Effector memory CD4-positive, alpha-beta T cell (primary cell): ENCODE measurements at places on chromosomes 1 and 21.

DNA sequence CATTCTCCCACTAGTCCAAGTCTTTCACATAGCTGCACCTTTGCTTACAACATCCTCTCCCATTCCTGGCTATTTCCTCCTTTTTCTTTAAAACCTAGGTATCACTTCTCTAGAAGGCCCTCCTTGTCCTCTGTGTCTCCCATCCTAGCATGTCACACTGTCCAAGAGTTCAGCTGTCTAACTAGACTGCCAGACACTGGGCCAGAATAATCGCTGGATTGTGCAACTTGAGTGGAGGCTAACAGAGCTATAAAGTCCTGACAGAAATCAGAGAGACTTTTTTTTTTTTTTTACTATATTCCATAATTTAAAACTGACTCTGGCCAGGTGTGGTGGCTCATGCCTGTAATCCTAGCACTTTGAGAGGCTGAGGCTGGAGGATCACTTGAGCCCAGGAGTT, 4.2 kb upstream of the ANGPTL7 start:
- DNase-seq, result no peak

- no peak for DNase-seq
These were observed 46.1 kb downstream of the KCNAB2 start for GRCh38 chr1:6091823-6092109.

DNA sequence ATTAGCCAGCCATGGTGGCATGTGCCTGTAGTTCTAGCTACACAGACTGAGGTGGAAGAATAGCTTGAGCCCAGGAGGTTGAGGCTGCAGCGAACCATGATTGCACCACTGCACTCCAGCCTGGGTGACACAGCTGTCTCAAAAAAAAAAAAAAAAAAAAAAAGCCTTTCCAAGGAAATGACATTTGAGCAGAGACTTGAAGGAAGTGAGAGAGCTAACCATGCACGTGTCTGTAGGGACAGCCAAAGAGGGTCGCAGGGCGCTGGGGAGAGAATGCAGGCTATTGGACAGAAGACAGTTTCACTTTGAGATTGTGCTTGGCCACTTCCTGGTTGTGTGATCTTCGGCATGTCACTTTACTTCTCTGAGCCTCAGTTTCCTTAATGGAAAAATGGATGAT, 6.8 kb downstream of the HCRTR1 start:
- DNase-seq, result no peak

- peak; percentile 61 for DNase-seq
These were observed 45.3 kb downstream of the MRPL39 start for GRCh38 chr21:25561668-25562641.

DNA sequence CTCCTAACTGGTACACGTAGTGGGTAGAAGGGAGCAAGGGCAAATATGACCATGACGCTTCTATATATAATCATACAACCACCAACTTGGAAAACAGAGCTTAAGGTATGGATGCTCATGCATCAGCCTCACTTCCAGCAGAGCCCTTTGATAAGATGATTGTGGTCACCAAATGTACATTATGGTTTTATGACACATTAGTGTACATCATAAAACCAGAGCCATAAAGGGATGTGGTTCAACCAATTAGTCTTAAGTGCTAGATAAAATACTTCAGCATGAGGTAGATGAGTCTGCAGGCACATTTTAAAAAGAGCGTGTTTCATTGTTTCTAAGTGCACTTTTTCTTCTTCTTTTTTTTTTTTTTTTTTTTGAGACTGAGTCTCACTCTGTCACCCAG, 43.7 kb downstream of the NIBAN1 start:
- DNase-seq, result no peak

DNA sequence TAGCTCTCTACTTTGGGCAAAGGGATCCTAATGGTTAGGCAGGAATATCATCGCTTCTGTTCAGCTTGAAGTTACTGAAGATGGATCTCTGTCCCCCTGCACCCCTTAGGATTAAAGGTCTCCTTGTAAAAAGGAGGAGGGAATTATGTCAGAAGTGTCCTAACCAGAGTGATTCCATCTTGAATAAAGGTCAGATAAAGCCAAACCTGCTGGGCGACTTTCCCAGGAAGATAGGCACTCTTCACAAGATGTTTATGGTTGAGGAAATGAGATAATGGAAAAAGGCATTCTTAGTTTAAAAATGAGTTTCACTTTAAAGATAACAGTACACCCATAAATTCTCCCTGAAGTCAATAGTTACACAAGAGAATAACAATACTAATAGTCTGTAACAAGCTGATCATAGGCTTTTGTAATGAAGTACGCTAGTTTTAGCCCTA, 1.7 kb upstream of the NENF start:
- no peak for DNase-seq

DNA sequence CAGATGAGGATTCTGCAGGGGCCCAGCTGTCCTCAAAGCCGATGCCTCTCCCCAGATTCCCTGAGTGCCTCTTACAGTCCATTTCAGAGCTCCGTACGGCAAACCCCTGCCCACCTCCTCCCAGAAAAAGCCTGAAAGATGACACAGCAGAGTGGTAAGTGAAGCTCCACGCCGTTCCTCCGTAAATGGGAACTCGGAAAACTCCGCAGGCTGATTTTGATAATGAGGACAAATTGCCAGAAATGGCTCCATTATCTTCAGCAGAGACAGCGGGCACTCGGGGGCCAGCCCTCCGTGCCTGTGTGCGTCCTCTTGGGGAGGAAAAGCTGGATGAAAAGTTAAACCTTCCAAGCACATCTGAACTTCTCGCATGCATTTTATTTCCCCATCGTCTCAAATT, 81.1 kb downstream of the NPHP4 start:
- no peak for DNase-seq

- no peak for DNase-seq
These were observed 548.8 kb upstream of the PKN2 start for GRCh38 chr1:88134983-88135921.

DNA sequence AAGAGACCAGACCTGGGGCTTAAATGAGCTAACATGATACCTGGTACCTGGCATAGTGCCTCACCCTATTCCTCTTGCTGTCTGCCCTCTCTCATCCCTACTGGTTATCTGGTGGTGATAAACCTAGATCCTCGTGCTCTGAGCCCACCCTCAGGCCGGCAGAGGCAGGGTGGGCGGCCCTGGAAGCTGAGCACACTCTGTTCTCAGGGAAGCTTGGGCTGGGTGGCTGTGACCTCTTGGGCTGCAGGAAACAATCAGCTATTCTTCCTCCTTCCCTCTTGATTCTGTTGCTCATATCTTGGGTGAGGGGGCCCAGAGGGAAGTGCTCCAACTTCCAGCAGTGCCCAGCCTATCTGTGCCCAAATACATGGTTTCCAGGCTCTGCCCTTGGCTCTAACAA, 42.0 kb downstream of the SDC3 start:
- no peak for DNase-seq

- DNase-seq, result no peak
These were observed 859.5 kb downstream of the USP25 start for GRCh38 chr21:16589006-16589898.

GRCh38 chr1:230105245-230105753, 38.3 kb downstream of the GALNT2 start:
- DNase-seq, result no peak

- no peak for DNase-seq
These were observed 35.1 kb downstream of the ZNF281 start for GRCh38 chr1:200374569-200375295.

GRCh38 chr1:2585318-2586092, 1.1 kb upstream of the PRXL2B start:
- peak; percentile 62 for DNase-seq

GRCh38 chr1:96211202-96211601, 510.4 kb upstream of the PTBP2 start:
- DNase-seq, result no peak

- no peak for DNase-seq
These were observed 52.0 kb upstream of the POFUT2 start for GRCh38 chr21:45339421-45340402.

DNA sequence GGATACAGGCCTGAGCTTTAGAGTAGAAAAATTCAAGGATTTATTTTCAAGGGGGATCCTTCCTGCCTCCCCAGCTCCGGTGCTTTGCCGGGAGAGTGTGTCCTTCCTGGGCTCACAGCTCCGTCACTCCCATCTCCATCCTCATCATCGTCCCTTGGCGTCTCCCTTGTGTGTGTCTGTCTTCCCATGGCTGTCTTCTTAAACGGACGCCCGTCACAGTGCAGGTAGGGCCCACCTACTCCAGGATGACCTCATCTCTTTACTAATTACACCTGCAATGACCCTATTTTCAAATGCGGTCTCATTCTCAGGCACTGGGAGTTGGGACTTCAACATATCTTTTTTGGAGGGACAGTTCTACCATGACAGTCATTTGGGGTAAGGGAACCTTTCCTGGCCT, 320.3 kb upstream of the C1orf174 start:
- DNase-seq, result no peak

DNA sequence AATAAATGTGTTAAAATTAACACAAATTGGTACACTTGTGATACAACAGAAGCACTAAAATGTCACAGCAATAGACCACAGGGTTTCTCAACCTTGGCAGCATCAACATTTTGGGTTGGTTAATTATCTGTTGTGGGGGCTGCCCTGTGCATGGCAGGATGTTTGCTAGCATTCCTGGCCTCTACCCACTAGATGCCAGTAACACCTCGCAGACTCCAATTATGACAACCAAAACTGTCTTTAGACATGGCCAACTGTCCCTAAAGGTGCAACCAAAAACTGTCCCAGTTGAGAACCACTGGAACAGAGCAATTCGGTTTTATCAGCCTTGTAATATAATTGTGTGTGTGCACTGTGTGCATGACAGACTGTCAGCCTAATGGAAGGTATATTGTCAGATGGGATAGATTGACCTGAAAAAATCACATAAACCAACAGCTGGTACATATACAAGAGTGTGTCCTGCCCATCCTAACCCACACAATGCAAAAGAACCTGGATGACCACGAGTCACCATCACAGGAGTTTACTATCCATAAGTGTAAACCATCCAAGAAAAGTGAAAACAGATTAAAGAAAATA, 13.5 kb upstream of the ERG start:
- DNase-seq, result no peak

DNA sequence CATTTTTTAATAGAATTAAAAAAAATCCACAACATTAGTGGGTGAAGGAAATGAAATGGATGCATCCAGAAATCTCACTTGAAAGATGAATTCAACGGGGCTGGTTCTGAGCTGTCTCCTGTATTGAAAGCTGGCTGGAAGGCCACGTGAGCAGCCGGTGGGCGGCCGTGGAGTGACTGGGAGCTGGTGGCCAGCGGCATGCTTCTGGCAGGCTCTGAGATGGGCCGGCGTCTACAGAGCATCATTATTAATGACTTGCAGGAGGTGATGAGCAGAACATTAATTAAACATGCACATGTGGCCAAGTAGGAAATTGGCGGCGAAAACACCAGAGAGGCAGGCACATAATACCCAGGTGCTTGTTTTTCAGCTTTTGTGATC, 115.6 kb upstream of the LMO4 start:
- DNase-seq, result no peak

DNA sequence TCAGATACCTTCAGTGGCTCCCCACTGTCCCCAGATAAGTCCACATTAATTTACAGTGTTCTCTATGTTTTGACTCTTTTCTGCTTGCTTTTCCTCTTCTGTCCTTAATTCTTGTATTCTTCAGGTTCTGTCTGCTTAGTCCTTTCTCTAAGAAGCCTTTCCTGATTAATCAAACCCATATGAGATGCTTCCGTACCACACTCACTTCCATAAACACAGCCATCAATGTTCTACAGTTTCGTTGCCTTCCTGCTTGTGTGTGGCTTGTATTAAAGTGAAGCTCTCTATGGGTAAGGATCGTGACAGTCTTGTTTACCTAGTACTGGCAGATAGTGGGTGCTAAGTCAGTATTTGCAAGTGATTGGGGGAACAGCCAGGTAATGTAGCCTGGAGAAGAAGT, 75.9 kb downstream of the PRDM2 start:
- no peak for DNase-seq

- no peak for DNase-seq
These were observed 48.2 kb downstream of the PRDM15 start for GRCh38 chr21:41830764-41831452.

- DNase-seq, result no peak
These were observed 493.8 kb upstream of the CHRM3 start for GRCh38 chr1:238892612-238893011.

DNA sequence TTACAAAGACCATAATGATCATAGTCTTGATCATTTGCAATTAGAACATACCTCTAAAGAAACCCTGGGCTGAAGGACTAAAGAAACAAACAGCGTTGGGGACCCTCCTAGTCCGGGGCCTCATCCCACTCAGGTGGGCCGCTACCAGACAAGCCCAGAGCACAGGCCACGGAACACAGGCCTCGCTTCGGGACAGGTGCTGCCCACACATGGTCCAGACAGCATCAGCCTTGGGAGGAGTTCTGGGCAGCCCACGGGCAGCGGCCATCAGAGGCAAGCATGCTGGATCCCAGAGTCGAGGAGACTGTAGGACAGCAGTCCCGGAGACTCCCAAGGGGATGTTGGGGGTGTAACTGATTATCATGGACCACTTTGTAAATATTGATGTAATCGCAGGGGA, 4.9 kb downstream of the C2CD2 start:
- DNase-seq, result no peak

DNA sequence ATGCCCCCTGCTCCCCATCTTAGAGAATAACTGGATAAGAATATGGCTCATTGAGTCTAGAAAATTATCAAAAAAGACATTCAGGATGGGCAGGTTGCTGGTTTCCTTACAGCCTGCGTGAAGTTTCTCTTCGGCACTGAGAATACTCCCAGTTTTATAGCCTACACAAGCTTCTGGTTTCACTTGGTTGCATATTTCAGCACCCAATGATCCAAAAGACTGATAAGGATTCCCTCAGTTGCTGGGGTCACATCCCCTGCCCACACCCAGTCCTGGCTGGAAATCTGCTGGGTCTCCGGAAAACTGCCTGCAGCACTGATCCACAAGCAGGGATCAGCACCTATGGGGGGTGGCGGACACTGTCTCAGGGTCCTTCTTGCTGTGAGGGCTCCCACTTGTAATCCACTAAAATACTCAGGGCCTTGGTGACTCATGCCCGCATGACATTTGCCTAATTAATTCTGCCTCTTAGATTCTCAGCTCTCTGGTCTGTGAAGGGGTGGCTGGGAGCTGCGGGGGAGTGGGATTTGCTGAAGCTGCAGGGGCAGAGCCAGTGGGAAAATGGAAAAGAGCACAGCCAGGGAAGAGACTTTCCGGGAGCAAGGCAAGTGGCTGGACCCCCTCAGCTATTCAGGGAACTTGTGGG, 142.5 kb downstream of the ZNF648 start:
- DNase-seq, result no peak

DNA sequence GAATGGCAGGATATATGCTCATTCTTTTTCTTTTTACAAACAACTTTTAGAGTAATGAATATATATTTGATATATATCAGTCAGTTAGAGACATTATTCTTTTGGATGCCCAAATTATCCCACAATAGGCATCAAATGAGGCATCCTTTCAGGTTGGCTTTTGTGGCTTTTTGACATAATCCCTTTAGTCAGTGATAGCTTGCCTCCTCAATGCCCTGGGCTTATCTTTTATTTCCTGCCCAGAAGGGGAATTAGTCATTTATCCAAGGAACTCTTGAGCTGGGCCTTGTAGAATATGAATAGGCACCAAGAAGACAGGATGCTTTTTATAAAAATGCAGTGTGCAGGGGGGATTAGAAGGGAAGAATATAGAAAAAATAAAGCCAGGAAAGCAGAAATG, 22.2 kb downstream of the EPHX4 start:
- DNase-seq, result no peak

- no peak for DNase-seq
These were observed 12.7 kb upstream of the C1orf167 start for GRCh38 chr1:11749203-11749689.

- DNase-seq, result no peak
These were observed 185.4 kb downstream of the LYPLAL1 start for GRCh38 chr1:219359126-219359525.
